AG10803 (cell line): ENCODE measurements at places on chromosomes 5 and 9.
A peak's percentile ranks its signal among the peaks of the same experiment; 100 is the strongest.

- DNase-seq, result peak; percentile 33
Measured at GRCh38 chr5:151298063-151298855, 5.3 kb downstream of the SLC36A3 start.

DNA sequence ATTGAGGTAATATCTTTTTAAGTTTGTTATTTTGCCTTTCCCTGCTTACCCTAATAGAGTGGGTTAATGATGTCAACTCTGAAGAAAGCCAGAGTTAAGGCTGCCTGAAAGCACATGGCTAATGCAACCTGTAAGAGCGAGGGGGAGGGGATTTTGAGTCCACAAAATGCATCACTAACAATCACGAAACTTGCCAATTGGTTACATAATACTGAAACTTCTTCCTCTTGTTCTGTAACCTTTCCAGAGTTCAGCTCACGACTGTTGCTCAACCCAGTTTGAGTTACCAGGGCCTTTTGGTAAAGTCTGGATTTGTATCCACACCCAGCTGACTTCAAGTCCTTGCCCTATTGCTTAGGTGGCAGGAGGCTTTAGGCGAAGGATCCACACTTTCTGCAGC is 308.8 kb downstream of the EFNA5 start:
- DNase-seq, result peak; percentile 83

GRCh38 chr9:71676460-71676859 is 91.9 kb downstream of the CEMIP2 start:
- DNase-seq, result no peak

DNA sequence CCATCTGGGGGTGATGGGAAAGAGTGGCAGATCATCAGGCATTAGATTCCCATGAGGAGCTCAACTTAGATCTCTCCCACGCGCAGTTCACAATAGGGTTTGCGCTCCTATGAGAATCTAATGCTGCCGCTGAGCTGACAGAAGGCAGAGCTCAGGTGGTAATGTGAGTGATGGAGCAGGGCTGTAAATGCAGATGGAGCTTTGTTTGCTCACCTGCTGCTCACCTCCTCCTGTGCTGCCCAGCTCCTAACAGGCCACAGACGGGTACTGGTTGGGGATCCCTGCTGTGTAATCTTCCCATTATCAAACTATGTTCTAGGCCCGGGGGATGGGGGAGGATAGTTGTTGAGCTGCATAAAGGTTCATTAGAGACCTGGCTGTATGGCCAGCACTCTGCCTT is 58.4 kb downstream of the UGCG start:
- no peak for DNase-seq

DNA sequence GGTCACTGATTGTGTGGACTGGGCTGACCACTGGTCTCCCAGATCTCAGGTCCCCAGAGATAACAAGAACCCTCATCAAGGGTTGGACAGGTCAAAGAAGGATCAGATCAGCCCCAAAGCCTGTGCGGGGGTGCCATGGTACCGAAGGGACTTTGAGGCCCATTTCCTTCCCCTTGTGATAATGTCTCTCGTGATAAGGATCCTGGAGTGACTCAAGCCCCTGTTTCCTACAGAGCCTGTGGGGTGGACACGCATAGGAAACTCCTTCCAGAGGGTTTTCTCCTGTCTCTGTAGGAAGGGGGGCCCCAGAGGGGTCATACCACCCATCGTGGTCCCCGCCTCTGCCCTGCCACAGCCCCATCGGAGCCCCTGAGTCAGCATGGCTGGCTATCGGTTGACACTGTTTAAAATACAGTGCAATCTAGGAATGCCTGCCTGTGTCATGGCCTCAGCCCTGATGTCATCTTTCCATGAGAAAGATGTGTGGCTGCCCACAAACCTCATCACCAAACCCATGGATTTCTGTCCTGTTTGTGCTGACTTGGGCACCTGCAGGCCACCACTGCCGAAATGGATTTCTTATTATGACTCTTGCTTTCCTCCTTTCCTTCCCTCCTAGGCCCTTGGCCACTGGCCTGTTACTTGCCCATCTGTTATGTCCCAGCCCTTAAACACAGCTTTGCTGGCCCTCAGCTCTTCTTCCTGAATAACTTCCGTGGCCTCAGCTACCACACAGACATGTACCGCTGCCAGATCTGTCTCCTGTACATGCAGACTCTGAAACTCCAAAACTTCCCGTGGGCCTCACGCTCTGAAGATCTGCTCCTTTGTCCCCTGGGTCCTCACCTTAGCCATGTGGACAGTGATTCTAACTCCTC is 2.9 kb upstream of the CSF2 start:
- peak; percentile 16 for DNase-seq

- no peak for DNase-seq
Measured at GRCh38 chr9:133968966-133969617, 23.0 kb downstream of the VAV2 start.

- no peak for DNase-seq
Measured at GRCh38 chr5:135930949-135931295, 23.9 kb downstream of the LECT2 start.

GRCh38 chr5:42570966-42571960 is 148.0 kb downstream of the GHR start:
- peak; percentile 6 for DNase-seq

GRCh38 chr9:76701441-76702039 is 62.7 kb upstream of the PCA3 start:
- DNase-seq, result peak; percentile 77

DNA sequence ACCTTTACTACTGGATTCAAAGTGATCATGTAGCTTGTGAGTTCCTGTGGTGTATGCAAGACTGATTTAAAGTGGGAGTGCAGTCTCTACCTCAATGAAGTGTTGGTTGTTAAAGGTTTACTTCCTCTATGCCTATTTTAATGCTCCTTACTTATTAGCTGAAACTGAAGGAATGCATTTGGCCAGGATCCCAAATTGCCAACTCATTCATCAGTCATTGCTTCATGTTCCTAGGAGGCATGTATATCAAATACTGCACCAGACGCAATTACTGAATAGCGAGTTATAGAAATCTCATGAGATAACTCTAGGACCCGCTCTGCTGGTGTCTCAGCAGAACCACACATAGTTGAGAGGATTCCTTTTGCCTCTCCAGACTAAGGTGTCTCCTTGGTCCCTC is 143.0 kb upstream of the RPS23 start:
- DNase-seq, result peak; percentile 83
